ENCODE measurements at places on chromosomes 2 and 18.

DNA sequence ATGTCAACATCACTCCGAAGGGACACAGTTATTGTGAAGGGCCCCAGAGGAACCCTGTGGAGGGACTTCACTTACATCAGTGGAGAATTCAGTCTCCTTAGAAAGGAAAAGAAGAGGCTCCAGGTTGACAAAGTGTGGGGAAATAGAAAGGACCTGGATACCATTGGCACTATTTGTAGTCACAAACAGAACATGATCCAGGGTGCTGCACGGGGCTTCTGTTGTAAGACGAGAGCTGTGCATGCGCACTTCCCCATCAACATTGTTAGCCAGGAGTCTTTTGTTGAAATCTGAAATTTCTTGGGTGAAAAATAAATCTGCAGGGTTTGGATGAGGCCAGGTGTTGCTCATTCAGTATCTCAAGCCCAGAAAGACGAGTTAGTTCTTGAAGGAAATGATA, 2.4 kb upstream of the ALPK2 start:
- DNase-seq, result no peak

DNA sequence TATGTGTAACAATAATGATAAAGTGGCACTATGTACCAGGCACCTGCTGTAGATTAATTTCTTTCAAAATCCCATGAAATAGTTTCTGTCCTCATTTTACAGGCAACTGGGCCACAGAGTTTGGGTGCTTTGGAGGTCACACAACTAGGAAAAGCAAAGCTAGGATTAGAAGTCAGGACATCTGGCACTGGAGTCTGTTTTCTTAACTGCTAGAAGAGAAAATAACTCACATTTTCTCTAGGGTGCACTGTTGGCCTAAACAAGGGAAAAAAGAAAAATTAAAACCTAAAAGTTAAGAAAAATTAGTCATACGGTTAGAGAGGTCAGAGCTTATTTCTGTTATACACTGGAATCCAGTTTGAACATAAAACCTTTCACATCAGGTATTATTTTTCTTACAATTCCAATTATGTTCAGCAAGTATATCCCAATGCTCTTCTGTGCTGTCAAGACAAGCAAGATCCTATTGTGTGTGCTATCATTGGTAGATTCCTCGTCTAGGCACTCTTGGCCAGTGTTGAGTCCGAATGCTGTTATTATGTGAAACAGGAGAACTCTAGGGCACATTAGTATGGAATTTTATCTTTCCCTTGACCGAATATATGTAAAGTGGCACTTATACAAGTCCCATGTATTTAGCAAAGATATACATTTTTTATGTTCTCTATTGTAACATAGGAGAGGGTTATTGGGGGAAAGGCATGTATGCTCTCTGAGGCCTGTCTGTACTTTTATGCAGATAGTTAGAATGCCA, 1.5 kb upstream of the OSGEPL1 start:
- DNase-seq, result no peak

GRCh38 chr18:73940721-73941120, 206.9 kb downstream of the FBXO15 start:
- DNase-seq, result no peak

- peak; percentile 63 for DNase-seq
Observed at GRCh38 chr18:48675352-48675761, 136.5 kb downstream of the CTIF start.
